ENCODE measurements at places on chromosomes 12 and 14. TPM values are rescaled to one million over a fixed set of nuclear protein-coding genes. Genes with fewer than 3 reads are reported as not detected.

GRCh38 chr14:31843361-31844091, 233.6 kb upstream of the ARHGAP5 start:
- H3K27me3 ChIP-seq: no peaks in the 10 kb centered on the region
- H3K27ac ChIP-seq: no peak overlapping the region

- H3K27me3 ChIP-seq: no peaks in the 10 kb centered on the region
- peaks cover 21% of the 10 kb centered on the region for H3K36me3 ChIP-seq
- H3K27ac ChIP-seq: no peak overlapping the region
- peaks cover 4% of the 10 kb centered on the region for H3K4me1 ChIP-seq
Observed at GRCh38 chr14:30681752-30682355, 59.7 kb downstream of the SCFD1 start.

- no peak for DNase-seq
- H3K36me3 ChIP-seq: peaks cover 82% of the 10 kb centered on the region
- H3K27me3 ChIP-seq: no peaks in the 10 kb centered on the region
- H3K27ac ChIP-seq: no peak overlapping the region
Observed at GRCh38 chr12:102107970-102108369, 11.9 kb downstream of the NUP37 start.

- peak overlapping the region; percentile 71 for H3K27ac ChIP-seq
- peaks cover 41% of the 10 kb centered on the region for H3K4me1 ChIP-seq
- DNase-seq: no peak
- no peak overlapping the region for H3K4me3 ChIP-seq
- no peaks in the 10 kb centered on the region for H3K27me3 ChIP-seq
- H3K36me3 ChIP-seq: peaks cover 79% of the 10 kb centered on the region
Observed at GRCh38 chr12:101784376-101784775, 45.1 kb upstream of the SYCP3 start.

DNA sequence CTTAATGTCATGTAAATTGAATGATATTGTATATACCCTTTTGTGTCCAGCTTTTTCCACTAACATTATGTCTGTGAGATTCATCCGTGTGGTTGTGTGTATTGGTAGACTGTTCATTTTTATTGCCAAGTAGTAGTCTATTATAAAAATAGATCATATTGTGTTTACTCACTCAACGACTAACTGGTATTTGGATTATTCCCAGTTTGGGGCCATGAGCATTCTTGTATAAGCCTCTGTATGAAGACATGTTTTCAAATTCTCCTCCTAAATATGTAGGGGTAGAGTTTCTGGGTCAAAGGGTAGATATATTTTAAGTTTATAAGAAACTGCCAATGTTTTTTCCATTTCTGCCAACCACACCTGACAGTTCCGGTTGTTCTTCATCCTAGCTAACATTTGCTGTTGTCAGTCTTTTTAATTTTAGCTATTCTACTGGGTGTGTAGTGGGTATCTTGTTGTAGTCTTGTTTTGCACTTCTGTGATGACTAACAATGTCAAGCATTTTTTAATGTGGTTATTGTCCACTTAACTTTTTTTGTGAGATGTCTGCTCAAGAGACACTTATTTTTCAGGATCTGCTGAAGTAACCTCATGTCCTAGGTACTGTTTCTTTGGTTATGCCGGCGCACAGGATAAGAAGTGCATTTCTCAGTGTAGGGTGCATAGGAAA, 93.2 kb downstream of the DACT1 start:
- no peak for DNase-seq
- no peaks in the 10 kb centered on the region for H3K4me1 ChIP-seq
- no peak overlapping the region for H3K27ac ChIP-seq
- H3K36me3 ChIP-seq: no peaks in the 10 kb centered on the region

GRCh38 chr14:89617481-89618329, 200.7 kb upstream of the FOXN3 start:
- H3K36me3 ChIP-seq: peaks cover 3% of the 10 kb centered on the region
- peak overlapping the region; percentile 87 for H3K4me3 ChIP-seq
- H3K27me3 ChIP-seq: no peaks in the 10 kb centered on the region
- peaks cover 72% of the 10 kb centered on the region for H3K4me1 ChIP-seq
- peak overlapping the region; percentile 96 for H3K27ac ChIP-seq

- no peaks in the 10 kb centered on the region for H3K27me3 ChIP-seq
- H3K27ac ChIP-seq: no peak overlapping the region
- no peak overlapping the region for H3K4me3 ChIP-seq
- no peaks in the 10 kb centered on the region for H3K4me1 ChIP-seq
- DNase-seq: no peak
Observed at GRCh38 chr12:32446316-32447119, 47.2 kb downstream of the FGD4 start.

DNA sequence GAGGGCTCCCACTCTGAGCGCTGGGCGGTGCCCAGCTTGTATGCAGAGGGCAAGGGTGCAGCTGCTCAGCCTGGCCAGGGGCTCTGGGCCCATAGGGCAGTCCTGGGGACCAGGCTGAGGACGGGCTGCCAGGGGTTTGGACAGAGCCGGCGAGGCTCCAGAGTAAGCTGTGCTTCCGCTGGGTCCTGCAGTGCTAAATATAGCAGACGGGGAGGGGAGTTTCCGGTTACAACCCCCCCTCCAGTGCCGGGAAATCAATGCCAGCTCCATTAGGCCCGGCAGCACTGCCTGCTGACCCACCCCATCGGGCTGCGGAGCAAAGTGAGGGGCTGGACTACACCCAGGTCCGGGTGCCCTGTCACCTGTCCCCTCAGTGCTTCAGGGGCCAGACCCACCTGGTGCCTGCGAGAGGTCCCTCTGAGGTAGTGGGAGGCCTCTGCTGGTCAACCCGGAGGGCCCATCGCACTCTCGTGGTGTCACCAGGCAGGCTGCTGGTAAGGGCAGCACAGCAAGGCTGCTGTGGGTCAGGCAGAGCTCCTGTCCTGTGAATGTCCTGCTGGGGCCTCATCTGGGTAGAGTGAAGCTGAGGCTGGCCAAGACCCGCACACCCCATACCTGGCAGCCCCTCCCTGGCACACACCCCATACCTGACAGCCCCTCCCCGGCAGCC, 2.6 kb upstream of the JAG2 start:
- no peak for DNase-seq
- H3K4me1 ChIP-seq: peaks cover 40% of the 10 kb centered on the region
- H3K4me3 ChIP-seq: no peak overlapping the region
- peaks cover 22% of the 10 kb centered on the region for H3K27me3 ChIP-seq
- no peaks in the 10 kb centered on the region for H3K36me3 ChIP-seq

DNA sequence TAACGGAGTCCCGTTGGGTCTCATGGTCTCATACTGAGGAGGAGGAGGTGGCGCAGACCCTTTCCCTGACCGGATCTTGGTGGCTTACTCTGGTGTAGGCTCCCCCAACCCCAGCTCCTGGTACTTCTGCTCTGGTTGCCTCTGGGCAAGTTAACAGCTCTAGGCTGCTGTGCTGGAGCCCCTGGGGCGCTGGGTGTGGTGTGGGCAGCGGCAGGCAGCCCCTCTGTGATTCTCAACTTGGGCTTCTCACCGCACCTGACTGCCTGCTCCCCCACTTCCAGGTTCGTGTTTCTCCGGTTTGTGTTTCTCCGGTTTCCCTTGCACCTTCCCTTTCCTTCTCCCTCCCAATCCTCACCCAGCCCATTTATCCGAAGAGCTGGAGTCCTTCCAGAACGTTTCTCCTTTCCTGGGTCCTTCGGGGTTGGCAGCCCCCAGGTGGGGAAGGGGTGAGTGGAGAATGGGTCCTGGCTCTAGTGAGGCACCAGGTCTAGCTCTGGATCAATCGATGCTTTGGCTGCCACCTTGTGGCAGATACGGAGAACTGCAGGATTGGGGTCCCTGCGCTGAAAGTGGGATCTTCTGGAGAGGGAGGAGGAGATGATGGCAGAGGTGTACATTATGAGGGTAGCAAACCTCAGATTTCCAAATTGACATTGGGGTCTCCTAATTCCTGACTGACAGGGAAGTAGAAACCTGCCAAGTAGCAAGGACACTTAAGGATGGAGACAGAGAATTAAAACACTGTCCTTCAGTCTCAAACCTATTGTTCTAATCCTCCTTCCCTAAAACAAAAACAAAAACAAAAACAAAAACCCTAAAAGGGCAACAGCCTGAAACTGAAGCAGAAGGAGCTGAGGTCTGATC, 8.3 kb downstream of the CISTR start:
- H3K27ac ChIP-seq: no peak overlapping the region
- peak overlapping the region; percentile 39 for H3K4me3 ChIP-seq
- peak; percentile 73 for DNase-seq
- no peaks in the 10 kb centered on the region for H3K36me3 ChIP-seq
- peaks cover 40% of the 10 kb centered on the region for H3K27me3 ChIP-seq
- H3K4me1 ChIP-seq: peaks cover 12% of the 10 kb centered on the region

GRCh38 chr12:45268672-45269411, 52.9 kb downstream of the ANO6 start:
- H3K4me1 ChIP-seq: peaks cover 4% of the 10 kb centered on the region
- no peak for DNase-seq
- H3K27me3 ChIP-seq: no peaks in the 10 kb centered on the region
- no peak overlapping the region for H3K27ac ChIP-seq

GRCh38 chr12:57135527-57136326, 7.4 kb downstream of the LRP1 start:
- no peaks in the 10 kb centered on the region for H3K36me3 ChIP-seq
- H3K27ac ChIP-seq: no peak overlapping the region
- H3K4me1 ChIP-seq: no peaks in the 10 kb centered on the region
- DNase-seq: no peak
- H3K4me3 ChIP-seq: no peak overlapping the region

DNA sequence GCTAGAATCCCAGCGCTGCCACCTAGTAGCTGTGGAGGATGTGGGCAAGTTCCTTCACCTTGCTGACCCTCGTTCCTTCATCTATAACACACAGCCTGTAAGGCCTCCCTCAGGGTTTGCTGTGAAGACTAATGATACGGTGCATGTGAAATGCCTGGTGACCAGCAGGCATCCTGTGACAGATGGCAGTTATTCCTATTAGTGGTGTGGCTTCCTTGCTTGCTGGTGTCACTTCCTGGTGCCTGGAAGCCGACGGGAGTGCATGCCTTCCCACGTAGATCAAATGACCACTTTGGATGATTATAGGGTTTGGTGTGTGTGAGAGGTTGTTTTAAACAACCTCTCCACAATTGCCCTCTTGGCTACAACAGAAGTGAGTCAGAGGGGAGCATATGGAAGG, 894.9 kb downstream of the VRK1 start:
- H3K4me3 ChIP-seq: no peak overlapping the region
- no peak overlapping the region for H3K27ac ChIP-seq
- H3K36me3 ChIP-seq: peaks cover 3% of the 10 kb centered on the region

- peaks cover 7% of the 10 kb centered on the region for H3K4me1 ChIP-seq
- H3K27ac ChIP-seq: no peak overlapping the region
- peaks cover 71% of the 10 kb centered on the region for H3K27me3 ChIP-seq
- peaks cover 2% of the 10 kb centered on the region for H3K36me3 ChIP-seq
- DNase-seq: no peak
Observed at GRCh38 chr14:36516719-36517241, 3.3 kb downstream of the NKX2-1 start.

- no peaks in the 10 kb centered on the region for H3K36me3 ChIP-seq
- H3K27ac ChIP-seq: no peak overlapping the region
- no peaks in the 10 kb centered on the region for H3K4me1 ChIP-seq
- no peak for DNase-seq
Observed at GRCh38 chr14:59132796-59133494, 55.5 kb upstream of the DAAM1 start.

DNA sequence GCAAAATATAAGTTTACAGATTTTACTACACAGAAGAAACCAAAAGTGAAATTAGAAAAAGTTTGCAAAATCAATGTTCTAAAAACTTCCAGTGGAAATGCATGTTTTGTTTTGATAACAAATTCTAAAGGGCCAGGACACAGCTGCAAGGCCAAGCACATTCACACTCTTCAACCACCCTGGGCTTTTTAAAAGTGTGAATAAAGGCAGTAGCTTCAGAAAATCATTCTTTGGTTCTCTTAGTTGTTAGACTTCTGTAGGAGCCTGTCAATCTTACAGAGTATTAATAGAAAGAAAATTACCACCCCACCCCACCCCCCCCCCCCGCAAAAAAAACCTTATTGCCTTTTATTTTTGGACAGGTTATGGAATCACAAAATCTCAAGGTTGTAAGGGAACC, 105.2 kb upstream of the EGLN3 start:
- H3K4me3 ChIP-seq: no peak overlapping the region
- no peak overlapping the region for H3K27ac ChIP-seq
- no peak for DNase-seq
- peaks cover 12% of the 10 kb centered on the region for H3K27me3 ChIP-seq
- peaks cover 70% of the 10 kb centered on the region for H3K4me1 ChIP-seq
- peaks cover 25% of the 10 kb centered on the region for H3K36me3 ChIP-seq

- no peaks in the 10 kb centered on the region for H3K27me3 ChIP-seq
- no peak overlapping the region for H3K4me3 ChIP-seq
- H3K27ac ChIP-seq: no peak overlapping the region
- DNase-seq: no peak
- peaks cover 38% of the 10 kb centered on the region for H3K4me1 ChIP-seq
Observed at GRCh38 chr14:63875311-63875710, 22.5 kb downstream of the SYNE2 start.

Gene TEX52
- 0.40 TPM for total RNA-seq

Gene C3AR1
- total RNA-seq: 9.1 TPM

Gene INHBC
- total RNA-seq: not detected

Gene GPR65
- total RNA-seq: 22.9 TPM

Gene IL22
- total RNA-seq: not detected

Gene C14orf180
- total RNA-seq: not detected

Gene KRT3
- not detected for total RNA-seq

Gene ANO2
- total RNA-seq: not detected

Gene PRR4
- total RNA-seq: 1.3 TPM

Gene DEPDC4
- total RNA-seq: 1.6 TPM

Gene ALX1
- not detected for total RNA-seq

Gene KLRC1
- total RNA-seq: 4.9 TPM

Gene KRT2
- total RNA-seq: not detected

Gene PROX2
- total RNA-seq: 0.44 TPM

Gene BCL11B
- total RNA-seq: 70.6 TPM
